ENCODE measurements at places on chromosomes 16 and 17.

DNA sequence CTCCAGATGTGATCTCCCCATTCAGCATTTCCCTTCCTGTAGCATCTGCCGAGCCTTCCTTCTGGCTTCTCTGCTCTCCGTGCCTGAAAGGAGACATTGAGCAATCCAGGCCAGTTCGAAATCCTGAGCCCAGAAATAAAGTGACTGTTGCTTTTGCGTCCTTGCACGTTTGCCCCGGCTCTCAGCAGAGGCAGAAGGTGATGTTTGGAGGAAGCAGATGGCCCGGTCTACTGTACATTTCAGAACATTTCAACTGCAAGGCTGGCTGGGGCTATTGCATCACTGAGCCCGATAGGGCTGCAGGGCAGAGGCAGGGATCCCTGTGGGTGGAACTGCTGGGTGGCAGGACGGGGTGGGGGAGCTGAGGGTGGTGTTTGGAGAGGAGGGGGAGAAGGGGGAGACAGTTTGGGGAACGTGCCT is 29.4 kb downstream of the IRF8 start:
- no peak for DNase-seq

DNA sequence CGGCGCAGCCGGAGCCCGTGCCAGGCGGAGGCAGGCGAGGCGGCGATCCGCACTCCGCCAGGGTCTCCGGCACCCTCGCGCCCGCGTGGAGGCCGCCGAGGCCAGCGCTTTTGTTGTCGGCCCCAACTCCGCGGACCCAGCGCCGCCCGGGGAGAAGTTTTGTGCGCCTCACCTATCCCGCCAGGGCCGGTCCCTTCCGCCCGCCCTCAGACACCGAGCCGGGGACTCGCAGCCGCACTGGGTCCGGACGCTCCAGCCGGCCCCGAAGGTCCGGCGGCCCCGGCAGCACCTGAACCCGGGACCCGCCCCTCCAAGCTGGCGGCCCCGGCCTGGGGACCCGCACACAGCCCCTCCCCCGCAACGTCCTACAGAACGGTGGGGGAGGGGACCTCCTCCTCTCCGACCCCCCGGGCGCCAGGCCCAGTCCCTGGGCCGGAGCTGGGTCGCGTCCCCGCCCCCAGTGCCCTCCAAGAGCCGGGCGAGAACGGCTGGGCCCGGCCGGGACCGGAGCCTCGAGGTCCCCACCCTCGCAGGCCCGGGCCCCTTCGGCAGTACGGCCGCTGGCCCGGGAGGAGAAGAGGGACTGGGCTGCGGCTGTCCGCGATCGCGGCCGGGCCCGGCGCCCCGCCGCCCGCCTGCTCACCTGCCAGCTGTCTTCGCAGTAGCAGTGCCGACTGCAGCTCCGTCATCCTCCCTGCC is 698 bp downstream of the UBE2G1 start:
- no peak for DNase-seq

DNA sequence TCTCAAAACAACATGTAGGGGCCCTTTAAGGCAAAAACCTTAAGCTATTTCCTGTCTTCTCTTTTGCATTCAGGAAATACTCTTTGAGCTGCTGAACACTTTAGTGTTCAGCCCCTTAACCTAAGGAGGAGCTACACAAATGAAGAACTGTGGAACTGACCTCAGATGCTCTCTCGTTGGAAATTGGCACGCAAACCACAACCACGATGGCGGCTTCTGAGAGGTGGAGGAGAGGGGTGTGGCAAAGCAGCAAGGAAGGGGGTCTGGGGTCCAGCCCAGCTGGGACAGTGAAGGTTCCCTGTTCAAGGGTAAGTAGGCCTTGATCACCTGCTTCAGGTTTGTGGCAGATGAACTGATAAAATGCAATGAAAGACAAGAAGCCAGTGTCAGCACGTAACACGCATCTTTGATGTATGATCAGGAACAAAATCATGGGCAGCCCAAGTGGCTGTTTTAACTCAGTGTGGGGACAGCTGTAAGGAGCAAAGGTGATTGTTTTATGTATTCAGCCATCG is 291.6 kb upstream of the TNRC6C start:
- DNase-seq: no peak

DNA sequence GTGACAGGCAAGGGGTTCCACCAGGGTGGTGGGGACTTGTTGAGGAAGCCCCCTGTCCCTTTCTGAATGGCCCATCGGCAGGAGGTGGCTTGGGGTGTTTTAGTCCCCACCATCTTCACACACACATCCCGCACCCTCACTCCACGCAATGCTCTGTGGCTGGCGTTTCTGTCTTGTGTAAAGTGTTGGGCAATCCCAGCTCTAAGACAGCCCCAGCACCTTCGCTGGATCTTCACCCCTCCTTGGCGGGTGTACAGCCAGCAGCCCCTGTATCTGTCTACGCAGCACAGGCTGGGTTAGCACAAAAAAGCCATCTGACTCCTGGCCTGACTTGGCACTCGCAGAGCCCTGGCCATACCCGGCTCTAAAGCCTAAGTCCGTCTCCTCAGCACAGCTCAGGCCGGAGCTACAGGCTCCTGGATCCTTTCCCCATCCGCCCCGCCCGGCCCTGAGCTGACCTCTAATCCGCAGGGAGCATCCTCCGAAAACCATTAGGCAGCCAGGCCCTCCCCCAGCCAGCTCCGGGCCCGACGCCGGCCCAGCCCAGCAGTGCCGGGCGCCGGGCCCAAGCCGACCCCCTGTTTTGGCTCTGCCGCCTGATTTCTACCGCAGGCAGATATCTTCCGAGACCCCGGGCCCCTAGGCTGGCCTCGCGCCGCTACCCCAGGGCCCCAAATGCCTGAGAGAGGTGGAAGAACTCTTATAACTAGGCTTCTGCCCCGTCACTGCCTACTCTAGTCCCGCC is 42.4 kb upstream of the TAC4 start:
- DNase-seq: no peak

DNA sequence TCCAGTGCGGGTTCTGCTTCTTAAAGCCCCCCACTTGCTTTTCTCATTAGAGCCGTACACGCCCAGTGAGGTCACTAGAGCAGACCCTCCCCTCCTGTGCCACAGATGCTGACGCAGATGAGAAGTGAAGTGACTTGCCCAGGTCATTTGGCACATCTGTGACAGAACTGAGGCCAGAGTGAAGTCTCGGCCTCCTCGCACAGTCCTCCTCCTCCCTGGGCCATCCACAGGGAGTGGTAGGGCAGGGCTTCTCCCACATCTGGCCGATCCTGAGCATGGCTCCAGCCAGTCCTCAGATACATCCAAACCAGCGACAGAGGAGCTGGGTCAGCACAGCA is 15.3 kb upstream of the TBX2 start:
- no peak for DNase-seq

DNA sequence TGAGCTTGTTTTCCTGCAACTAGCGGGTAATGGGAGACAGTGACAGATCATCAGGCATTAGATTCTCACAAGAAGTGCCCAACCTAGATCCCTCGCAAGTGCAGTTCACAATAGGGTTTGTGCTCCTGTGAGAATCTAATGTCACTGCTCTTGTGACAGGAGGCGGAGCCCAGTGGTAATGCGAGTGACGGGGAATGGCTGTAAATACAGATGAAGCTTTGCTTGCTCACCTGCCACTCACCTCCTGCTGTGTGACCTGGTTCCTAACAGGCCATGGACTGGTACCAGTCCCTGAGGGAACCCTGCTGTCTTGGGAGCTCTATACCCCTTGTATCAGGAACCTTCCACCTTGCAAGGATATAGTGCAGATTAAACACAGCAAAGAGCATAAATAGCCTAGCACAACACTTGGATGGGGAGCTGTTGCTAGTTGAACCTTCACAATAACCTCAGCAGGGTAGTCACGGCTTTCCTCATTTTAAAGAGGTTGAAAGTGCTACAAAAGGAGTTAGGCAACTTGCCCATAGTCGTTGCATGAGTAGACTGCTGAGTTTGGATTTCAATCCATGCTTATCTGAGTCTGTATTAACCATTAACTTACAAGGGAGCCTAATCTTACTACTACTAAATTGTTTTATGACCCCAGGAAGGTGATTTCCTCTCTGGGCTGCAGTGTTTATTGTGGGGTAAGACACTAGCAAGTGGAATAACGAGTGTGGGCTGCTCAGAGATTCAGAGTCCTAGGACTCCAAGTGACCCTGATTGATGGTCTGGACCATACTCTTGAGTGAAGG is 156.6 kb upstream of the ZFHX3 start:
- no peak for DNase-seq

GRCh38 chr17:37067555-37068111 is 118.9 kb downstream of the AATF start:
- no peak for DNase-seq

GRCh38 chr17:7888184-7888920 is at the start of gene CHD3:
Gene CHD3, plus strand, starts transcription at chr17:7888789. Its CDS starts 212 bp downstream, at chr17:7889001.
- DNase-seq: peak; percentile 54

GRCh38 chr16:60905811-60906210 is 1130.4 kb downstream of the CDH8 start:
- no peak for DNase-seq

DNA sequence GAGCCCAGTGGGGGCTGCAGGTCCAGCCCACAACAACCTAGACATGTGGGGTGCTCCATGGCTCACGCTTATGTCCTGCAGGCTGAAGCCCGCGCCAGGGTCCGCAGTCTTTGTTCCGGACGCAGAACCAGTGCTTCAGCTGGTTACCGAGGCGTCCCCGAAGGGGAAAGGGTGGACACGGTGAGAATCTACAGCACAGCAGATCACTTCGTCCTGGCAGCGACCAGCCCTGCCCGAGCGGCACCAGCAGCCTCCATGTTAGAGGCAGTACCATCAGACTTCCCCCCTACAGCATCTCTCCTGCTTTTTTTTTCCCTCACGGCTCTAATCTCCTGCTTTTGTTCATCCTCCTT is 1736.4 kb downstream of the TP53TG3F start:
- DNase-seq: no peak

- no peak for DNase-seq
Observed at GRCh38 chr17:68327823-68328557, 36.7 kb downstream of the ARSG start.

GRCh38 chr17:64736804-64737492 is 74.8 kb upstream of the SMURF2 start:
- no peak for DNase-seq

- DNase-seq: no peak
Observed at GRCh38 chr17:19904924-19905323, 37.2 kb upstream of the ULK2 start.

DNA sequence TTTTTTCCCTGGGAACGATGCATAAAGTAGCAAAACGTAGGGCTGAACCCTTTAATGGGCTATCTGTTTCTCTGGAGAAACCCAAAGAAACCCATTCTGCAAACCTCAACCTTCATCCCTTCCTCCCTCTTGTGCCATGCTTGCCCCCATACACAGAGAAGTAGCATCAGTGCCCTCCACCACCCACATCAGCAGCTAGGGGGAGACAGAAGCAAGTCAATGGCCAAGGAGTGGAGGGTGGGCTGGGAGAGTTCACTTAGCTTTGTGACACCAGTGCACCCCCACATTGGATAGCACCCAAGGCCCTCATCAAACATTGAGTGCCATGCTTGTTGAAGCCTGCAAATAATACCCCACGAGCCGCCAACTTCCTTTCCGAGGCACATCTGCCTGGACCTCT is 282.4 kb downstream of the ABCC12 start:
- DNase-seq: no peak

DNA sequence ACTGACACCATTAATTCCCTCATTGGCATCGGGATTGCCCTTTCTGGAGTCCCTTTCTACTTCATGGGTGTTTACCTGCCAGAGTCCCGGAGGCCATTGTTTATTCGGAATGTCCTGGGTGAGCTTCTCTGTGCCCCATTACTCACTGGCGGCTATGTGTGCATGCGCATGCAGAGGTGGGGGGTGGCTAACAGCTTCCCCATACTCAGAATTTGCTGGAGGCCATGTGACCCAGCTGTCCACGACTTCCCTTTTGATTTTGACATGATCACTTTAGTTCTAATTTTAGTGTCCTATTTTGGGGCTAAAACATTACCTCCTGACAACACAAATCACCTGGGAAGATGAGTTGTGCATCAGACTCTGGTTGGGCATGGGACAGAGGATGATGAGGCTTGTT is 14.1 kb downstream of the SLC7A6OS start:
- DNase-seq: no peak

DNA sequence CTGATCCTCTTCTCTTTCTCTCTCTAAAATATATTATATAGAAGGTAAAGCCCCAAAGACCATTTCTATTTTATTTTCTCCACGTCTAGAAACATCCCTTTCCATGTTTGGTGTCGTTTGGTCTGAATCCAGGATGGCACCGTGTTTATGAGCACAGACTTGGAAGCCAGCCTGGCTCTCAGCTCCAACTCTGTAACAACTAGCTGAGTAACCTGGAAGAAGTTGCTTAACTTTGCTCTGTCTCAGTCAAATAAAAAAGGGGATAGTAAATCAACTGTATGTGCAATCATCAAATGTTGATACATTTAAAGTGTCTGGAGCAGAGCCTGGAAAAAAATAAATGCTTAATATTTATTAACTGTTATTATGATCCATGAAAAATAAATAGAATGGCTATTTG is 249.8 kb upstream of the MAF start:
- no peak for DNase-seq

- no peak for DNase-seq
Observed at GRCh38 chr16:11066261-11066870, 122.0 kb downstream of the CLEC16A start.

DNA sequence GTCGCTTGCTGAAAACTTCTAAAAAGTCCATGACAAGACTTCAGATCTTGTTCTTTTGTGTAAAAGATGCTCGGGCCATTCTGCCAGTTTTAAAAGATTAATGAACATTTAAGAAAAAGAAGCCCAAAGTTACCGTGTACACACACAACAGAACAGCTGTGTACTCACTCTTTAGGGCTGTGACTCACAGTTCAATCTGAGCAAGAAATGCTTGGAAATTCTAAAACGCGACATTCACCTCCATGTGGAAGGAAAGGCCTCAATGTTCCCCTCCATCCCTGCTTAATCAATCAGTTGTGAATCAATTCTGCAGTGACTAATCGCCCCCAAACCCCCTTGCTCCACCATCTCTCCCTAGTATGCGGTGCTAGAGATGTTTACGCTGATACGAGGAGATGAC is 609.9 kb upstream of the SALL1 start:
- DNase-seq: no peak

DNA sequence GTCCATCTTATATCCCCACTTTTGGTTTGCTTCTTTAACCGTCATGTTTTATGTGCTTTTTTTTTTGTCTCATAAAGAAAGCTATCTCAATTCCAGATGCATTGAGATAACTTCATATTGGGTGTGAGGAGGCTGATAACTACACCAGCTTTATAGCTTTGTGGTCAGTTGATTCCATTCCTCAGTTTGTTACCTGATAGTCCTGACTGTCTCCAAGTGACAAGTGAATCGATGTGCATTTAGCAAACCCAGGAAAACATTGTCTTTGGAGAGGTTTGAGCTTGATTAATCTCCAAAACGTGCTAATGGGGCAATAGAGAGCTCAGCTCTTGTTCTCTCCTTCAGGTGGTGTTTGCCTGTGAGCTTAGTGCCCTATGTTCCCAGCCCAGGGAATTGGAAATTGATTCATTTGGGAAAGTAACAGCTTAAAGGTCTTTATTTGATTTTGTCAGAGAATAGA is 22.7 kb downstream of the HS3ST3B1 start:
- no peak for DNase-seq

GRCh38 chr17:30299000-30299399 is 7.3 kb upstream of the BLMH start:
- DNase-seq: no peak

GRCh38 chr17:20999044-20999573 is 43.7 kb downstream of the USP22 start:
- no peak for DNase-seq

GRCh38 chr17:29591737-29592608 is 959 bp upstream of the ANKRD13B start:
- DNase-seq: peak; percentile 90
